Right renal cortex interstitium (tissue), 3 donors: ENCODE measurements at places on chromosomes 2 and 18. TPM values are rescaled to one million over a fixed set of nuclear protein-coding genes. Genes with fewer than 3 reads are reported as not detected.

The C2orf81 gene
- 4.4 TPM for polyA plus RNA-seq

The TMEM237 gene
- 56.0 TPM for polyA plus RNA-seq

The PROKR1 gene
- 0.32 TPM for polyA plus RNA-seq

The MFSD2B gene
- 2.4 TPM for polyA plus RNA-seq

The ANKRD30B gene
- polyA plus RNA-seq = 0.26 TPM

The RSAD2 gene
- 4.0 TPM for polyA plus RNA-seq

The OSR1 gene
- polyA plus RNA-seq = 5.7 TPM

The SPDYA gene
- polyA plus RNA-seq = 0.49 TPM

The TRPM8 gene
- 0.08 TPM for polyA plus RNA-seq
